Caco-2 (cell line): ENCODE measurements at places on chromosomes 3 and 15. TPM values are rescaled to one million over a fixed set of nuclear protein-coding genes. Genes with fewer than 3 reads are reported as not detected.

Gene CPLX3
- total RNA-seq: not detected in 2 replicates

Gene ERICH6
- not detected in 2 replicates for total RNA-seq

Gene KIF7
- total RNA-seq: 8.2 TPM in 2 replicates

Gene TGM5
- total RNA-seq: not detected in 2 replicates

Gene OR5K3
- not detected in 2 replicates for total RNA-seq

Gene FBXW12
- 1.7 and 2.3 TPM in 2 replicates for total RNA-seq

Gene ATP13A4
- 1.2 and 1.4 TPM in 2 replicates for total RNA-seq

Gene PDIA5
- 48.2 and 55.5 TPM in 2 replicates for total RNA-seq

Gene CIP2A
- 26.3 and 26.9 TPM in 2 replicates for total RNA-seq

Gene HES1
- total RNA-seq: 123 and 128 TPM in 2 replicates

Gene RRP9
- 39.1 and 43.0 TPM in 2 replicates for total RNA-seq

Gene PCSK6
- total RNA-seq: 69.5 and 70.6 TPM in 2 replicates

Gene PCLAF
- total RNA-seq: 93.7 and 96.9 TPM in 2 replicates

Gene NPAP1
- not detected in 2 replicates for total RNA-seq

Gene LSAMP
- total RNA-seq: not detected in 2 replicates

Gene FEM1B
- total RNA-seq: 33.5 and 41.0 TPM in 2 replicates

Gene SAXO2
- total RNA-seq: 0.61 TPM in 1 of 2 replicates, not detected in the other

Gene ACP3
- total RNA-seq: 0.82 and 2.3 TPM in 2 replicates

Gene WDR48
- 27.6 and 28.4 TPM in 2 replicates for total RNA-seq

Gene KLF15
- 2.7 and 3.9 TPM in 2 replicates for total RNA-seq

Gene PRSS50
- not detected in 2 replicates for total RNA-seq

Gene UCN2
- 0.54 TPM in 1 of 2 replicates, not detected in the other for total RNA-seq

Gene TM6SF1
- not detected in 2 replicates for total RNA-seq

Gene COL7A1
- 4.7 and 5.2 TPM in 2 replicates for total RNA-seq

Gene IL20RB
- total RNA-seq: 5.5 and 6.9 TPM in 2 replicates

Gene MAP6D1
- 2.9 and 5.1 TPM in 2 replicates for total RNA-seq

Gene RLBP1
- not detected in 2 replicates for total RNA-seq

Gene DNAJA4
- 0.91 and 1.1 TPM in 2 replicates for total RNA-seq

Gene HIGD2B
- total RNA-seq: not detected in 2 replicates

Gene TMEM108
- total RNA-seq: not detected in 2 replicates

Gene GOLGA8R
- not detected in 2 replicates for total RNA-seq

Gene ZBED2
- total RNA-seq: 0.14 and 0.20 TPM in 2 replicates

Gene FGF7
- total RNA-seq: 0.18 TPM in 1 of 2 replicates, not detected in the other

Gene FGF12
- 0.41 TPM in 1 of 2 replicates, not detected in the other for total RNA-seq

Gene HCLS1
- 0.45 and 1.00 TPM in 2 replicates for total RNA-seq

Gene MEX3B
- total RNA-seq: 0.28 and 0.34 TPM in 2 replicates

Gene CELF6
- total RNA-seq: not detected in 2 replicates

Gene KIF9
- total RNA-seq: 7.1 and 7.2 TPM in 2 replicates

Gene BCL2A1
- total RNA-seq: not detected in 2 replicates

Gene RTP3
- not detected in 2 replicates for total RNA-seq

Gene SH2D7
- not detected in 2 replicates for total RNA-seq

Gene JMJD7
- 10.9 and 12.2 TPM in 2 replicates for total RNA-seq

Gene CACNA2D3
- total RNA-seq: 0.39 TPM in 1 of 2 replicates, not detected in the other

Gene PCOLCE2
- 0.34 and 1.1 TPM in 2 replicates for total RNA-seq

Gene TRPM1
- not detected in 2 replicates for total RNA-seq

Gene CHRFAM7A
- total RNA-seq: not detected in 2 replicates

Gene ASB14
- total RNA-seq: not detected in 2 replicates

Gene POLQ
- total RNA-seq: 15.4 and 17.2 TPM in 2 replicates

Gene ECE2
- total RNA-seq: not detected in 2 replicates

Gene KNG1
- 6.7 and 9.5 TPM in 2 replicates for total RNA-seq

Gene SPESP1
- not detected in 2 replicates for total RNA-seq

Gene MBD4
- 33.5 and 39.8 TPM in 2 replicates for total RNA-seq

Gene SUCNR1
- not detected in 2 replicates for total RNA-seq

Gene LIPH
- 5.8 and 6.1 TPM in 2 replicates for total RNA-seq

Gene CCR4
- total RNA-seq: 0.16 TPM in 1 of 2 replicates, not detected in the other

Gene TMCO5A
- total RNA-seq: not detected in 2 replicates

Gene CCR9
- total RNA-seq: not detected in 2 replicates

Gene APOD
- 62.0 and 101 TPM in 2 replicates for total RNA-seq

Gene GOLGA6A
- total RNA-seq: not detected in 2 replicates

Gene NCBP2
- 66.8 and 70.7 TPM in 2 replicates for total RNA-seq
